Cortex of kidney (tissue), 1 donor: ENCODE measurements at places on chromosomes 7 and 10.

GRCh38 chr7:125412890-125413665 is 483.5 kb upstream of the POT1 start:
- DNase-seq, result no peak

GRCh38 chr7:36286226-36286625 is 103.4 kb upstream of the ANLN start:
- no peak for DNase-seq

DNA sequence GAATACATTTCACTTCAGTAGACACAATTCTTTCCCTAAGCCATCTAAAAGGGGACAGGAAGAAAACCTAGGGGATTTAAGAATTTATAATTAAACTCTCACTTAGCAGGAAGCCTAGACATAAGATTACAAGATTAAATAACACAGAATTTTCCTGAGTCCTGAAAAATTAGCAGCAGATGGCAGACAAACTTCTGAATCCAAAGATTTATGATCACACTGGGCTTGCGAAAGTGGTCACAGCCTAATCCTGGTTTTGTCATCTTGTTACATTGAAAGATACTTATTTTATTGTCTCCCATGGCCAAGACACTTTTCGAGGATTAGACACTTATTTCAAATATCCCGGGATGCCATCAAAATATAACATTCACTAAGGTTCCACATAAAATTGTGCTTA is 2.9 kb downstream of the ERLIN1 start:
- no peak for DNase-seq

GRCh38 chr10:104406715-104407650 is 53.4 kb downstream of the CFAP58 start:
- DNase-seq, result no peak

DNA sequence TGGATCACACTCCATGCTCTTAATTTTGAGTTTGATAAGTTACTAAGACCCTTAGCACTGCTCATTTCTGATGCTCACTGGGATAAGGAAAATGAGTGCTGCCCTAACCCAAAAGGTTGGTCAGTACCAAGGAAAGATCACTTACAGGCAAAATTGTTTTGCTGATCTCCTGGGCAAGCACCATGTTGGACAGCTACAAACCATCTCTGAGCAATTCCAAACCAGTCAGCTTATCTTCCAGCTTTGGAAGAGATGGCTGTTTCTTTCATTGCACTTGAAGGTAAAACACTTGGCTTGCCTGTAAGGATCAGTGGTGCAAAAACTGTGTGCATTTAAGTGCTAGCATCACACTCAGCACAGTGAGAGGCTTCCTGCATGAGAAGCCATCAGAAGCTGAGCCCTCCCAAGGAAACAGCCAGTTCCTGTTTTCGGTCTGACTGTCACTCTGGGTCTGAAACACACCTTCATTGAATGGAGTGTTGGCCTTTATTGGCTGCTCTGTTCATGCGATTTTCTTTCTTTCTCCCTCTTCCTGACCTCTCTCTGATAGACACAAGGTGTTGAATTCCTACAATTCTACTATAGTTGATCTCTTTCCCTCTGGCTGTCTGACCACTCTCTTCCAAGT is 126.4 kb upstream of the GHITM start:
- DNase-seq, result no peak

DNA sequence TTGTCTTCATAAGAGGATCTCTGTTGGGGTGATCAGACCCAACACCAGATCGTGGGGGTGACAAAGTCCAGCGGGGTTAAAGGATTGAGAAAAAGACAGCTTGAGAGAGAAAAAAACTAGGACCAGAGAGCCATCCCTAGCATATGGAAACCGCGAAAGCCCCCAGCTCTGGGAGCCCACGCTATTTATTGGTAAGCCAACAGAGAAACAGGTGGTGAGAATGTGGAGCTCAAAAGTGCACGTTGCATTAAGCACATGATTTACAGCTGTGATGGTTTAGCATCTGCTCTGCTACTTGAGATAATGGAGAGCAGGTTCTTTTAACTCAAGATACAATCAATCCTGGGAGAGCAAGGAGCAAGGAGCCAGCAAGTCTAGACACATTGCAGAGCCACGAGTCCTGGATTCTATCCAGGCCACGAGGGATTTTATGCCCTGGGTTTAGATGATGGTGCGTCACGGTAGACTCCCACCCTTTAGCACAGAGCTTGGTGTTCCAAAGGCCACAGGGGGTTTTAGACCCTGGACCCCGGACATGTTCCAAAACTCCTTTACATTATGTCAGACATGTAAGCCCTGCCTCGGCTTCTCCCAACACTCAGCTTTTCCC is 755.2 kb upstream of the SORCS1 start:
- no peak for DNase-seq

DNA sequence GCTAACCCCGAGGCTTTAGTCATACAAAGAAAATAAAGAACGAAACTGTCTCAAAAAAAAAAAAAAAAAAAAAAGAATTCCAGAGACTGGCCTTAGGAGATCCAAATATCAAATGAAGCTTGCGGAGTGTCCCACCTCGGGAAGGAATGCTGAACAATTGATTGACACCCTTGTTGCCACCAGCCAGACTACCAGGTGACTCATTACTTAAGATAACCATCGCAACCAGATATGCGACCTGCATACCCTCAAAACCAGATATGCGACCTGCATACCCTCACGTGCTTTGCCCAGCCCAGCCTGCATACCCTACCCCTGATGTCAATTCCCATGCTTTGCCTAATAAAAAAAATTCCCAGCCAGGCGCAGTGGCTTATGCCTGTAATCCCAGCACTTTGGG is 2.7 kb upstream of the PRKRIP1 start:
- DNase-seq, result no peak
